ENCODE measurements at places on chromosomes 3 and 15. TPM values are rescaled to one million over a fixed set of nuclear protein-coding genes. Genes with fewer than 3 reads are reported as not detected.

Gene FAM43A
- 10.9 TPM for total RNA-seq

Gene DAZL
- 0.09 TPM for total RNA-seq

Gene HYAL2
- 37.5 TPM for total RNA-seq

Gene HGD
- 0.45 TPM for total RNA-seq

Gene MUSTN1
- 0.82 TPM for total RNA-seq

Gene AHSG
- 0.27 TPM for total RNA-seq

Gene SCN5A
- total RNA-seq = 2.3 TPM

Gene B3GALNT1
- 96.6 TPM for total RNA-seq

Gene IL16
- 1.8 TPM for total RNA-seq

Gene SOX14
- total RNA-seq = 0.73 TPM

Gene AADACL2
- not detected for total RNA-seq
